ENCODE measurements at places on chromosomes 6 and 20.

DNA sequence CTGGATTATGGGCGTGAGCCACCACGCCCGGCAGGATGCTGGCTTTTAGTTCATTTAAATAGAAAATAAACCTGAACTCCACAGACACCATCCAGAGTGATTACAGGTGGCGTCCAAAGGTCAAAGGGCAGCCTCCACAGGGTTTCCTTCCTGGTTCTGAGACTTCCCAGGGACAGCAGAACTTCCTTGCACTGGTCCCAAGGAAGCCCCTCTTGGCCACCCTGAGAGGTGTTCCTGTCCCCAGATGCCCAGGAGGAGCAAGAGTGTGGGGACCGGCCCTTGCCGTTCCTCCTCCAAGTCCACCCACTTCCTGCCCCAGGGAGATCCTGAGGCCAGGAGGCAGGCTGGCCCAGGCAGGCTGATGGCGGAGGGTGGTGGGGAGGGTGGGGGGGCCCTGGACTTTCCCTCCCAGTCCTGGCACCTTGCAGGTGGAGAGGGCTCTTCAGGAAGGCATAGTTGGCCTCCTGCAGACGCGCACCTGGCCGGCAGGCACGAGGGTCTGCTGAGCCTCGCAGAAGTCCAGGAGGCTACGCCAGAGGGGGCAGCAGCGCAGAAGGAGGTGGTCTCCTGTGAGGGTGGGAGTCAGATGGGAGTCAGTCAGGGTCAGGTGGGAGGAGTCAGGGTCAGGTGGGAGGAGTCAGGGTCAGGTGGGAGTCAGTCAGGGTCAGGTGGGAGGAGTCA lies 5.0 kb downstream of the FNDC11 start:
- DNase-seq, result no peak

DNA sequence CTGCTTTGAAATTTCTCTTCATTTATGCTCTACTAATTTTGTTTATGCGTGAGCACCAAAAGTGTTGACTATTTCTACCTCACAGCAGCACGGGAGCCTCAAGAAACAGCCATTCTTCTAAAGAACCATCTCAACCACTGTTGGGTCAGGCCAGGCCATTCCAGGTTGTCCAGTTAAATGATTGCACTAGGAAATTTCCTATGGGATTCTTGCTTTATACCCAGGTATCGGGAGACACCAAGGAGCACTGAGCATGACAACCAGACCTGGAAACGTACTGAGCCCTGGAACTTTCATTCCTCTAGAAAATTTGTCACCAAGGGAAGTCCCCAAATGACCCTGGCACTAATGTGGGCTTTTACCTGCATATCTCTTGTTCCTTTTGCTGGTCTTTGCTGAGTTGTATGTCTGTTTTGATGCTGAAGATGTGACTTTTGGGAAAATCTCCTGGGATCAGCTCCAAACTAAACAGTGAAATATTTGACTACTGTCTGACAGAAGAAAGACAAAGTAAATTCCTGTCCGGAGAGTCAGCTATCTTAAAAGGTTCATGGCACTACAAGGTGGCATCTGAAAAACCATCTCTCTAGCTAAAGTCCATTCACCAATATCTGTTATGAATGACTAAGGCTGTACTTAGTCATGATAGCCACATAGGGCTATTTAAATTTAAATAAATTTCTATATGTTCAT lies 70.5 kb downstream of the SNAP25 start:
- no peak for DNase-seq

- DNase-seq, result peak; percentile 35
Observed at GRCh38 chr20:38633577-38634093, 32.0 kb downstream of the ARHGAP40 start.

DNA sequence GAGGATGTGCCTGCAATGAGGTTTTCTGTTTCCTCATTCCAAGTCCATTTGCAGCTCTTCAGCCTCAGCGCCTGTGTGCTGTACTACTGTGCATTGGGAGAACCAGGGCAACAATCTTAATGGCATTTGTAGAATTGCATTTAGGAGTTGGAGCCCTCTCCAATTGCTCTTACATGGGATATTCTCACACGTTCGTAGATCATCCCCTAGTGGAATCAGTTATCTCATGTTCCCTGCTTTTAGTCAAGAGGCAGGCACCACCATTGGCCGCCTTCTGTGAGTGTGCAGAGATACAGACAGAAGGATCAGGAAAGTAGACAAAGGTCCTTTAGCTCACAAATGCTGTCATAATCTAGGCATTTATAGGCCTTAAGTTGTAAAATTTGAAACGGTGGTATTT lies 84.2 kb upstream of the RGS17 start:
- no peak for DNase-seq

GRCh38 chr6:147711476-147711875 lies 203.0 kb downstream of the SAMD5 start:
- DNase-seq, result peak; percentile 12

- DNase-seq, result peak; percentile 55
Observed at GRCh38 chr6:105207524-105208269, 27.9 kb upstream of the POPDC3 start.

GRCh38 chr6:45816674-45817297 lies 198.9 kb downstream of the CLIC5 start:
- peak; percentile 91 for DNase-seq

DNA sequence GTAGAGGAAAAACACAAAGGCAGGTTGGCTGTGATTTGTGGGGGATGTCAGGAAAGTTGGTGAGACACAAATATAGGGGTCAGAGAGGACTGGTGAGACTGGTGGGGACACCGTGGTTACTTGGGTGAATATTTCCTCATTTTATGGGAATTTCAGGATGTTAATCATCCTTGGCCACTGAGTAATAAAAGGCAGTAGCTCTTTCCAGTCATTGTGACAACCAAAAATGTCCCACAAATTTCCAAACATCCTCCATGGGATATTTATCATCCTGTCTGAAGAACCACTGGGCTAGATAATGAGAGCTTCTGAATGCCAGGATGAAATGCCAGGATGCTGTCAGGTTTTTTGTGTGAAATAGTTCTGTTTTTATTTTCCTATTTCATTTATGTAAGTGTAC lies 374.1 kb downstream of the CD109 start:
- DNase-seq, result peak; percentile 69

DNA sequence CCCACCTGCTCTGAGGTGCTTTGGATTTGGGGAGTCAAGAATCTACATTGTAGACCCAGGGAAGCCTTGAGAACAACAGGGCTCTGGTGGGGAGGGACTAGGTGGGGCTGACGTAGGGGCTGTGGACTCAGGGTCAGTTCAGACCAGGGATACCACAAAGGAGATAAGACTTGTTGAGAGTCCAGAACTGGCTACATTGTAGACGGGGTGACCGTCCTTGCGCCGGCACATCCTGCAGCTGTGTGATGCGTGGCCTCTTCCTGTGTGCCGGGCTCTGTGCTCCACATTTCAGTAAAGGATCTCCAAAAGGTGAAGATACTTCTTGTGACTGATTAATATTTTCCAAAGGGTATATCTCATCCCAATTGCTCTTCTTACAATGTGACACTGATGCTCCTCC lies 9.8 kb upstream of the TLDC2 start:
- no peak for DNase-seq

GRCh38 chr6:87243812-87244211 lies 78.6 kb upstream of the SMIM8 start:
- no peak for DNase-seq

- no peak for DNase-seq
Observed at GRCh38 chr20:31797364-31797763, 21.8 kb upstream of the MYLK2 start.

DNA sequence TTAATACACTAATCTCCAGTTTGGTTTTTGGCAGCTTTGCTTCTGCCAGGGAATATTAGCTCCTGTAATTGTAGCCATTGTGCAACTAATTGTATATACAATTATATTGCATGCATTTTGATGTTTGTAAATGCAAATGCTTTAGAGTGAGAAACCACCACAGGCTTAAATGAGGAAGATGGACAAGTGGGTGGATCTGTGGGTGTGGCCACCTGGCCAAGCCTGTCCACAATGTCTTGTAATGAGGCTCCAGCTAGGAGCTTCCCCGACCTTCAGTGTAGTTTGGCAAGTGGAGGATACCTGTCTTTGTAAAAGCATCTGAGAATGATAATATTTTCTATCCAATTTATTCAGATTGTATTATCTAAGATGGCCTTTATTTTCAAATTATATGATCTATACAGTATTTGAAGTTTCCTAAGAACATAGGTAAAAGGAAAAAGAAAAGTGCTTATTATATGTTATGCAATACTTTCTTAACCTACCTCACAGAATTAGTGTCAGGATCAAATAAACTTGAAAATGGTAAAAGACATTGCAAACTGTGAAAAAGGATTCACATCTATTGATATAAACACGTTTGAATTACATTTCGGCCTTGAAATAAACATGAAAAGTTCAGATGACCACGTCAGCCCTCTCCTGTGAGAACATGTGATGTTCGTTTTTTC lies 49.3 kb upstream of the ARID1B start:
- no peak for DNase-seq

DNA sequence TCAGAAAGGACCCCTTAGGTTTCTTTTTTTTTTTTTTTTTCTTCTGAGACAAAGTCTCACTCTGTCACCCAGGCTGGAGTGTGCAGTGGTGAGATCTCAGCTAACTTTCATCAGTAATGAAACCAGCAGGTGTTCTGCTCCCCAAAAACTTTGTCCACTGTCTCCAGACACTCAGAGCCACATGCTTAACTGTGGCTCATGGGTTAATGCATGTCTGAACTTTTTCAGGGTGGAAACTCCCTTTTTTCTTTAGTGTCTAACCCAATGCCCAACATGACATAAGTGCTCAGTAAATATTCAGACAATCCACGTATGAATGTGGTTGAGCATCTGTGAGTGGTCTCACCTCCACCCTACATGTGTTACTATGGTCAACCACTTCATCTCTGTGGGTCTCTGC lies 45.4 kb downstream of the MYB start:
- DNase-seq, result no peak

- no peak for DNase-seq
Observed at GRCh38 chr6:149346078-149346477, 28.6 kb downstream of the TAB2 start.

DNA sequence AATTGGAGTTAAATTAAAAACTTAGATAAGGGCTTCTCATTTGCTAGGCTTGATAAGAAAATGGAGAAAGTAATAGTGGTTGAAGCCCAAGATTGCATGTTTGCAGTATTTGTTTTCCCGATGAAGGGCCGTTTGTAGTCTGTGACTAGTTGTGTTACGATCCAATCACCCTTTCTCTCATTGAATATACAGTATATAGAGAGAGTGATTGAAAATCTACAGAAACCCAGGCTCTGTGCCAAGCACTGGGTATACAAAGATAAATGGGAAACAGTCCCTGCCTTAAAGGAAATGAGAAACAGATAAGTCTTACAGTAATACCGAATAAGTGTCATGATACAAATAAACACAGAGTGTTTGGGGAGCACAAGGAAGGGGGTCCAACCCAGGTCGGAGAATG lies 55.2 kb upstream of the CDKAL1 start:
- no peak for DNase-seq

GRCh38 chr6:46381057-46381456 lies 110.2 kb downstream of the RCAN2 start:
- no peak for DNase-seq

DNA sequence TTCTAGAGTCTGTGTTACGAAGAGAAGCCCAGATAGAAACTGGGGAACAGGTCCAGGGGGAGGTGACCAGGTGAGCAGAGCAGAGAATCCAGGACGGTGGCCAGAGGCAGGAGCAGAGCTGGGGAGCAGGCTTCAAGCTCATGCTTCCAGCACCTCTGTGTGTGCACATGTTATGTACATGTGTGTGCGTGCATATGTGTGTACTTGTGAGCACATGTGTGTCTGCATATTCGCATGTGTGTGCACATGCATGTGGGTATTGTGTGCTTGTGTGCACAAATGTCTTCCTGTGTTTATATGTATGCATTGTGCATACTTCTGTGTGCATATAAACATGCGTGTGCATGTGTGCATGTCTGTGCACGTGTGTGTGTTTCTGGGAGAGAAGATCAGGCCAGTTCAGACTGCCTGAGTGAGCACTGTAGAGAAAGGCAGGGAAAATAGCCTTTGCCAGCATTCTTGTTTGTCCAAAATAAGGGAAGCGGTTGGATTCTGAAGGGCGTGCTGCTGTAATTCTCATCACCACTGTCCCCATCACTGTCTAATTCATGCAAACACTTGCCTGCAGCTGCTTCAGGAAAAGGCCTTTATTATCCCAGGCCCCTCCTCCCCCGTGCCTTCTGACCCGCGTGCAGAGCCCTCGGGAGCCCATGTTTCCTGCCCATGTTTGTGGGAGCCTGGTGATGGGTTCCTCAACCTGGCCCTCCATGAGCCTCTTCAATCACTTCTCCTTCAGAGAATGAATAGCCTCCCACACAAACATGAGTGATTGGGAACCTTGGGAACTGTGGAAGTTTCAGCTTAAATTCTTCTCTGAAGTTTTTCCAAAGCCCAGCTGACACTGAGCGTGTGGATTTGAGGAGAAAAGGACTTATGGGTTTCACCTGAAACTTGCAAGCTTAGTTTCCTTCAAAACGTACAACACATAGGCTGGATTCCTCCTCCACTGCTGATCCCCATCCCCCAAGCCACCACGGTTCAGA lies 161.7 kb upstream of the AFDN start:
- no peak for DNase-seq

- DNase-seq, result no peak
Observed at GRCh38 chr20:62935204-62935967, 2.6 kb upstream of the GID8 start.

GRCh38 chr20:50762435-50763220 lies 31.2 kb downstream of the PARD6B start:
- DNase-seq, result peak; percentile 46

DNA sequence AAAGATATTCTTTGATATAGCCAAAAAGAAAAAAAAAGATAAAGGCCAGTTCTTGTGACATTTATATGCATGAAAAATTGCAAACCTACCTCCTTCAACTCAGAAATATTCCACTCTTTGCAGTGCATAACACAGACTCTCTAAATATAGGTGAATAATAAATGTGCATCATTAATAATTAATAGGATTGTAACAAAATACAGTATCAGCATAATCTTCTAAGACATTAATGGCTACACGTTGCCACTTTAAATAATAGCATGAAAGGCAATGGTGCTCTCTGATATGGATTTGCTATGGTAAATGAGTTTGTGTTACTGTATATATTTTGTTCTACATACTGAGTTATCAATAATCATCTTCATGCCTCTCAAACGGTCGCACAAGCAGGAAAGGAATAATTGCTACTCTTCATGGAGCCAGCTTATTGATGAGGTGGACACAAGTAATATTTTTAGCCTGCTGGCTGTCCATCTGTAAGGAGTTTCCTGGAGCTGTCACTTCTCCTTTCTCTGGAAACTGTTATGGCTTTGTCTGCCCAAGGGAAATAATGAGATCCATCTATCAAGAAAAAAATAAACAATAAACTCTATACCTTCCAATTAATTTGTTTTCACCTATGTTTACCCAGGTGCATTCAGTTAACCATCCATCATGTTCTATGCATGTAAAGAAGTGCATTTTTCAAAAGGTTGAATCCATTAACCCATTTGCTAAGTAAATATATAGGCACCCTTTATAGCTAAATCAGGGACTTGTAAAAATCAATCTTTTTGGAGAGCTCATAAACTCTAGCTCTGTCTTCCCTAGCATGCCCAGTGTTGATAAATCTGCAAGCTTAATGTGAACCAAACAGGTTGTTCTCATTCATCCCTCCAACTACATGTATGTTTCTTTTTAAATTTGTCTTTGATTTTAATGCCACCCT lies 253.0 kb downstream of the NKAIN2 start:
- DNase-seq, result no peak

Data from fibroblast of upper back skin (primary cell).